ENCODE measurements at places on chromosomes 2 and 18.

GRCh38 chr2:147595200-147595599 is 249.6 kb upstream of the ACVR2A start:
- DNase-seq: no peak

DNA sequence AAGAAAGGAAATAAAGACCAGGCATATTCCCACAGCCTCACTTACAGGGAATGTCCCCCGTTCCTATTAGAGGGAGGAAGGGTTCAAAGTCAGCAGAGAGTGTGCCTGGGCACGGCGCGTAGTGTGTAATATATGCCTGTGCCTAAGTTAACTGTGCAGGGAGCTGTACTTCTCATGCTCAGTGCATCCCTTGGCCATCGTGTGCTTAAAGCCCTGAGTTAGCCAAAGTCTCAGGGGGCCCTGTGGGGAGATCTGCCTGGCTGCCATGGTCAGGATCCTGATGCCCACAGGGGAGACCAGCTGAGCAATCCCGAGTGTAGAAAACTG is 48.4 kb downstream of the TEX51 start:
- DNase-seq: no peak

GRCh38 chr2:124450481-124450880 is 425.4 kb downstream of the CNTNAP5 start:
- DNase-seq: no peak

DNA sequence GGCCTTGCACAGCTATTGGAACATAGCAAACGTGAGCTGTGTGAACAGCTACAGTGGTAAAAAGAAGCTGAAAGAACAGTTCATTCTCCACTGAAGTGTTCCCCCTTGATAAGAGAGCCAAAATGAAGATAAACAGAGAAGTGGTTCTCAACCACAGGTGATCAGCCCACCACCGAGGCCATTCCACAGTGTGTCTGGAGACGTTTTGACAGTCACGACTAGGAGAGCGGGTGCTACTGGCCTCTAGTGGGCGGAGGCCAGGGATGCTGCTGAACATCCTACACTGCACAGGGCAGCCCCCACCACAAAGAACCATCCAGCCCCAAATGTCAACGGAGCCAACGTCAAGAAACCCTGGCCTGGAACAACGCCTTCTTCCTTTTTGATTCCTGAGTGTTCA is 38.4 kb downstream of the ADCY3 start:
- DNase-seq: peak; percentile 10

DNA sequence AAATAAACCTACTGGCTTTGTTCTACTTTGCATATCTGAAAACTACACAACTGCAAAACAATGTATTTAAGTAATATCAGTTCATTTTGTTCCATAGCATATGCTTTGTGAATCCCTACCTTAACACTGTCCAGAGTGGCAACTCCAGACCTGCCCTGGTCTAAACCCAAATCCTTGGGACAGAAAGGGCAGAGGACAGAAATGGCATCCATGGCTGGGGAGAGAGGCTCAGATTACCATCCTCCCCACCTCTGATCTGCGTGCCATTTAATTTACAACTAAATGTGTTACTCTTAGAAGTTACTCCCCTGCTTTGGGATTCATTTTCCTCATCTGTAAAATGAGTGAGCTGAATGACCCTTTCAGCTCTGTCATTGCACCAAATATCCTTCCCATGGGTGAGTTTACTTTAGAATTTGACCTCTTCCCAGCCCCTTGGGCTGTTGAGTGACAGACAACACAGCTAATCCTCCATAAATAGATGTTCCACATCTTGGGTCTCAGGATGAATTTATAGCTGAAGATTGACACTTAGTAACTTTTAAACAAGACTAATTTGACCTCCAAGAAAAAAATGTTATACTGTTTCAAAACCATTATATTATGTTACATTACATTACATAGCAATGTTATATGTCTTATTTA is 20.1 kb upstream of the NEB start:
- no peak for DNase-seq

GRCh38 chr2:226991663-226992062 is 155.8 kb downstream of the RHBDD1 start:
- no peak for DNase-seq

DNA sequence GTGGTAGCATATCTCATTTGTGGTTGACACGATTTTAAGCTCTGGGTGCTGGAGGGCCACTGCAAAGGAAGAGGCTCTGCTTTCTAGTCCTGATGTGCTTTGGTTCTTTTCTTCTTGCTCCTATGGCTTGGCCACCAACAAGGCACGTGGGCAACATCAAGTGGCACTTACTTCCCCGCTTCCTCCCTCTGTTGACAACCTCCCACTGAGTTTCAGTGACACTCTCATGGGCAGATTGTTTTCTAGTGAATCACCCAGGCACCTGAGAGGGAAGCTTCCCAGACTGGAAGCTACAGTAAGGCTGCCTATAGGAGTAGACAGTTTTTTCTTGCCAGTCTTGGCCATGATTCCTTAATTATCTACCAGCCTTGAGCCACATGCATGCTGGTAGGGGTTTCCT is 89.0 kb downstream of the NBAS start:
- no peak for DNase-seq

GRCh38 chr2:203451689-203452088 is 83.4 kb downstream of the RAPH1 start:
- no peak for DNase-seq

DNA sequence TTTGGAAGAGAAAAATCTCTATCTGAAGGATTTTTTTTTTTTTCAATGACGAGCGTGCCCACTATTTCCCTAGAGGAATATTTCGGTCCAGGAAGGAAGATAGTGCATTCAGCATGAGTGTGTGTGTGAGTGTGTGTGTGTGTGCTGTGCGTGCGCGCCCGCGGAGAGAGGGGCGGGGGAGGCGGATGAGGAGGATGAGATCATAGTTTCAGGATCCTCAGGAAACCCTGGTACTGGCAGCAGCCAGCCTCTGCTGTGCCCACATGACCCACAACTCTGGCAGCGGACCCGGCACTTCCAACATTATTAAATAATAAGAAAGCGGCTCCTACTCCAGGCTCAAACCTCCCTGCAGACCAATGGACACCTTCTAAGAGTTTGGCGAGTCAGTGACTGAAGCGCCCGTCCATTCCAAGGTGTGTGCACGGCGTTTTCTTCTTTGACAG is 217.0 kb upstream of the DTNA start:
- DNase-seq: peak; percentile 96

GRCh38 chr2:43898134-43898837 is 59.5 kb downstream of the ABCG8 start:
- DNase-seq: peak; percentile 99

- DNase-seq: no peak
Measured at GRCh38 chr2:85476624-85477023, 58.1 kb downstream of the SH2D6 start.

DNA sequence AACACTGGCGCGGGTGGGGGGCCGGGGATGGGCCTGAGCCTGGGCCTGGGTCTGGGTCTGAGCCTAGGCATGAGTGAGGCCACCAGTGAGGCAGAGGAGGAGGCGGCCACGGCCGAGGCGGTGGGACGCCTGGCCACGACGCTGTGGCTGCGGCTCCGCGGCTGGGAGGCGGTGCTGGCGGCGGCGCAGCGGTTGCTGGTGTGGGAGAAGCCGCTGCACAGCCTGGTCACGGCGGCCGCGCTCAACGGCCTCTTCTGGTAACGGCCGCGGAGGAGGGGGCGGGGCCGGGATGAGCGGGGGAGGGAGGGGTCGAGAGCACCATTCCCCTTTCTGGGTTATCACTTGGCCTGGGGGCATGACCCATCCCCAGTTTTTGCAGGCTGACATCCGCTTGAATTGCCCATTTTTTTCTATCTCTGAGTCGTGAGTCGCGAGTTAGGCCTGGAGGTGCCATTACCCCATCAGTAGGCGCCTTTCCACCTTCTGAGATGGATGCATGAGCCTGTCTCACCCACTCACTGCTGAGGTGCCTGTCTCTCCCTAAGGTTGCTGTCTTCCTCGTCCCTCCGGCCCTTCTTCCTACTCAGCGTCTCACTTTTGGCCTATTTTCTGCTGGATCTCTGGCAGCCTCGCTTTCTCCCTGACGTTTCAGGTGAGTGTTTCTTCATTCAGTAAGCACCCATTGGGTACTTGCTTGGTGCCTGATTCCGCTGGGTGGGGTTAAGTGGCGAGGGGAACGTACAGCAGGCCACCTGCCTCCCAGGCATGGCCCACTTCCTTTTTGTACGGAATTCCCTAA is 501 bp downstream of the RETREG2 start:
- peak; percentile 38 for DNase-seq

DNA sequence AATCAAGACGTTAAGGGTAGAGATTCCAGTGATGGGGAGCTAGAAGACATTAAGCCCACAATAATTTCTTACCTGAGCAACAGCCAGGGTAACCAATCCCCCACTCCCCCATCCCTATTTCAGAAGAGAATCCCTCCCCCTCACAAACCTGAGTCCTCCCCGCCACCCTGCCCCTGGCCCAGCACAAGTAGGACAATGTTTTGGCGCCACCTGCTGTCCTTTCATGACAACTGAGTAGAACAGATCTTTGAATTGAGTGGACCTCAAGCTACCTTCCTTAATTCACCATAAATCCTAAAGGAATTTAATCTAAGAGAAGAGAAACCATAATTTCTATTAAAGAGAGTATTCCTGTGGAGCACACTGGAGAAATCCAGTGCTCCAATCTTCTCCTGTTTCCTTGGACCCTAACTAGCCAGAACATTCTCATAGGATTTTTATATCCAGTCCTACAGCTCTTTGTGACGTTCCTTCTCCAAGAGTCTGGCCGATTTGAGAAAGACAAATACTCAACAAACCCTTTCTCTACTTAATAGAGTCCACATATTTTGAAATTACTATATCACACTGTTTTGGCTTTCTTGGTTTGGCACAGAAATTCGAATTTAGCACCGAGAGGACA is 41.1 kb downstream of the NHEJ1 start:
- peak; percentile 47 for DNase-seq

- no peak for DNase-seq
Measured at GRCh38 chr2:67851016-67851415, 211.8 kb downstream of the C1D start.

- no peak for DNase-seq
Measured at GRCh38 chr2:71853858-71854257, 293.8 kb downstream of the CYP26B1 start.

GRCh38 chr2:28751956-28752630 is 463 bp downstream of the PPP1CB start:
- DNase-seq: peak; percentile 39

- DNase-seq: no peak
Measured at GRCh38 chr2:201900362-201900761, 94.0 kb downstream of the CDK15 start.

GRCh38 chr2:240351088-240351741 is 84.2 kb upstream of the GPC1 start:
- no peak for DNase-seq

GRCh38 chr2:54581326-54582039 is 125.4 kb downstream of the SPTBN1 start:
- DNase-seq: no peak

DNA sequence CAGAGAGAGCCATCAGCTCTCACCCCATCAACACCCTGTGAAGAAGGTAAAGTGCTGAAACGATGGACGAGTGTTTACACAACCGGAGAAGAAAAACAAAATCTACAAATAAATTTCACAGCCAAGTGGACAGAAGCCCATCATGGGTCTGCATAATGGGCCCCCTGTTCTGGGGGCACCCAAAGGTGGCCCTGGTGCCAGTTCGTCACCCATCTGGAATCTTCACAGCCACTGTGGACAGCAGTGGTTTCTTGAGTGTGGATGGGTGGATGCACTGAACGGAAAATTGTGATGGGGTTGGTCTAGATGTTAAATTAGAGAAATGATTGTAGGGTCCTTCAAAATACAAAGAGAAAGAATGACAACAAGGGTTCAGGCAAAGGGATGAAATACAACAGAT is 38.8 kb downstream of the ANKMY1 start:
- no peak for DNase-seq

GRCh38 chr2:170248574-170249393 is 70.8 kb downstream of the MYO3B start:
- DNase-seq: no peak

- no peak for DNase-seq
Measured at GRCh38 chr2:36366491-36367120, 11.0 kb downstream of the CRIM1 start.

DNA sequence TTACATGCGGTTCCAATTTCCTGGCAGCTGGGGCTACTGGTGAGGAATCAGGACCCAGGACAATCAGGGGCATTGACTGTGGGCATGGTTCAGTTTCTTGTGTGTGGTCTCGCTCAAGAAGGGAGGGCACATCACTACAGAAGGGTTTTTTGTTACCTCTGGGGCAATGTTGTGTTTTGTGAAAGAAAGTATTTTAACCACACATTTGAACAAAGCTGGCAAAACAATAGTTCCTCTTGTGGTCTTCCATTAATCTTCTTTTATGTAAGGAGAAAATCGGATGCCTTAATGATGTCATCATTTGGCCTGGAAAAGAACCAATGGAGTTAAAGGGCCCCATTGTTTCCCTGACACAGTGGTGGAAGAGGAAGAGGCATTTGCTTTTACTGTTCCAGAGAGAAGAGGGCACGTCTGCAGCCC is 197.4 kb downstream of the SH3BP4 start:
- no peak for DNase-seq

- DNase-seq: no peak
Measured at GRCh38 chr2:70930371-70931329, 5.0 kb upstream of the ATP6V1B1 start.

DNA sequence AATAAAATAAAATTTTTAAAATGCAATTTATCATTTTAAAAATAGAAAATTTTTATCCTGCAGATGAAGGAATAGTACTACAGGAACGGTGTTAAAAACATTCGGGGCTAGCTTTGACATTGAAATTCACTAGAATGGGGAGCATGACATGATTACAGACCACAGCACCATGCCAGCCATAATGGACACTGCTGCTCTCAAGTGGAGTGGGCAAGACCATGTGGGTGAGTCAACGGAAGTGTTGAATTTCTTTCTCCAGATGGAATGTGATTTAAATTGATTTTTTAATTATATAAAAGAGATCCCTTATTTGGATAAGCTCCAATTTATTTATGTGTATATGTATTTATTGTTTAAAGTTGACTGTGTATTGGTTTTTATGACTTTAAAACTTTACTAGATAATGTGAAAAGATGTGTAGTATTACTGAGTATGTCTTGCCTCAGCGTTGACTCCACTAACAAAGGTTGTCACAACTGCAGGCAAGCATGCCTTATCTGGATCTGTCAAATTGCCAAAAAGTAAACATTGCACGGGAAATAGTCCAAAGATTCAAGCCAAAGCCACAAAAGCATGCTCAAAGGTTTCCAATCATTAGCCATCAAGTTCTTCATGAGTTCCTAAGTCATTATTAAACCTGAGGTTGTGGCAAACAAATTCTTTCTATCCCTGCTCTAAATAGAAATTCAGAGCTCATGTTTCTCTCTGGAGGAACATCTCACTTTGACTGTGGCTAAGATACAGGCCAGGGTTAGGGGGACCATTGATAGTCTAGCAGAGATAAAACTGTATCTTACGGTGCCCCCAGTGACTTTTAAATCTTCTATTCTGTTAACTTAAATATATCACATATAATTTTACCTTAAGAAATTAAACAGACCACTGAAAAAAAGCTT is 536.9 kb downstream of the TMX3 start:
- DNase-seq: peak; percentile 15

DNA sequence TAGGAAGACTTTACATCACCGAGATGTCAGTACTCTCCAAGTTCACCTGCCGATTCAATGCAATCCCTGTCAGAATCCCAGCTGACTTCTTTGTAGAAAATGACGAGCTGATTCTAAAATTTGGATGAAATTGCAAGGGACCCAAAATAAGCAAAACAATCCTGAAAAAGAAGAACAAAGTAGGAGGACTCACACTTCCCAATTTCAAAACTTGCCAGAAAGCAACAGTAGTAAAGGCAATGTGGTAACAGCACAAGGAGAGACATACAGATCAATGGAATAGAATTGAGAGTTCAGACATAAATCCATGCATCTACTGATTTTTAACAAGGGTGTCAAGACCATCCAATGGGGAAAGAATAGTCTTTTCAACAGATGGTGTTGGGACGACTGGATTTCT is 52.2 kb downstream of the SMAD7 start:
- DNase-seq: no peak
